ENCODE measurements at places on chromosomes 1 and 21. TPM values are rescaled to one million over a fixed set of nuclear protein-coding genes. Genes with fewer than 3 reads are reported as not detected.

Gene CD1E
- not detected for total RNA-seq

Gene LHX8
- not detected for total RNA-seq

Gene C1QB
- not detected for total RNA-seq

Gene TTC13
- total RNA-seq = 17.0 TPM

Gene CFAP45
- total RNA-seq = 1.6 TPM

GRCh38 chr1:209531006-209531405 lies 52.5 kb upstream of the CAMK1G start:
- DNase-seq = peak; percentile 38

DNA sequence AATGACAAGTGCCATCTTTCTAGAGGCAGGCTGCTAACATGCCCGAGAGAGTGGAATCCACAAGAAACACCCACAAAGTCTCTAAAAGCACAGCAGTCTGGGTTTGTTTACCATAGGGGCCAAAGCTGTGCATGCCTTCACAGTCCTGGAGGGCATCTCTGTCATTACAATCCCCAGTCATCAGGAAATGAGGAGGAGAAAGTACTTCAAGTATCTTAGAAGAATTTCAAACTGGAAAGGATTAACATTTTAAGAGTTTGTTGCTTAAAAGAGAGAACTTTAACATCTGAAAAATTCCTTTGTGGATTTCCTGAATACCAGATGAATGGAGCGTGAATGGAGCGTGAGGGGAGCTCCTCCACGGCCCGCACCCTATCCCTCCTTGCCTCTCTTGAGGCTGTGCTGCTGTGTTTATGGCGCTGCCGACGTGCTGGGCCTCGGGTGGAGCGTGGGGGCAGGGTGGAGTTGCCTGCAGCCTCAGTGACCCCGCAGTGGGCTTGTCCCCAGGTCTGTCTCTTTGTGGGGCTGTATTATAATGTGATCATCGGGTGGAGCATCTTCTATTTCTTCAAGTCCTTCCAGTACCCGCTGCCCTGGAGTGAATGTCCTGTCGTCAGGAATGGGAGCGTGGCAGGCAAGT lies 23.3 kb downstream of the SLC6A17 start:
- DNase-seq = no peak

GRCh38 chr1:46455951-46456350 lies 33.7 kb upstream of the DMBX1 start:
- DNase-seq = no peak

DNA sequence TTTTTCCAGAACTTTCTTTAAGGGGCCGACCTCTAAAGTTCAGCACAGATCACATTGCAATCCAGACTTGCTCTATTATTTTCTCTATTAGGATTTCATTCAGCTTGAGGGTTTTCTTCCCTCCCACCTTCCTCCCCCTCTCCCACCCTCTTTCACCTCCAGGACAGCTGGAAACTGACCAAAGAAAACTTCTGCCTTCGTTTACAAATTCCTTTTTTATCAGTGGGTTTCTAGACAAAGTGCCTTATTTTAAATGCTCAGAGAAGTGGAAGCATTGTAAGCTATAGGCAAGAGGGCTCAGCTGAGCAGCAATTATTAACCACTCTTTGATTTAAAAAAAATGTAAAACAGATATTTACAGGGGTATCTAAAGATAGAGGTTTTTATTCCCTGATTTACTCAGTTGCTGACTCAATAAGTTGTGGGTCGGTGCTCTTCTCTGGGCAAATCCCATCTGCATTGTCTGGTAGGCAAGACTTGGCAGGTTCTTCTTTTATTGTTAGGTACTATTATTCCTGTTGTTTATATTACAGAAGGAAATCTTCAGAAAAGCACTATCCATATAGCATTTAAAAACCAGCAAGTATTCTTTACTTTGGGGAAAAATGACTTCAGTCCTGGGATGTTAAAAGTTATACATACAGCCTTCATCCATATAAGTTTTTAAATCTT lies 277.0 kb upstream of the C1orf105 start:
- no peak for DNase-seq

DNA sequence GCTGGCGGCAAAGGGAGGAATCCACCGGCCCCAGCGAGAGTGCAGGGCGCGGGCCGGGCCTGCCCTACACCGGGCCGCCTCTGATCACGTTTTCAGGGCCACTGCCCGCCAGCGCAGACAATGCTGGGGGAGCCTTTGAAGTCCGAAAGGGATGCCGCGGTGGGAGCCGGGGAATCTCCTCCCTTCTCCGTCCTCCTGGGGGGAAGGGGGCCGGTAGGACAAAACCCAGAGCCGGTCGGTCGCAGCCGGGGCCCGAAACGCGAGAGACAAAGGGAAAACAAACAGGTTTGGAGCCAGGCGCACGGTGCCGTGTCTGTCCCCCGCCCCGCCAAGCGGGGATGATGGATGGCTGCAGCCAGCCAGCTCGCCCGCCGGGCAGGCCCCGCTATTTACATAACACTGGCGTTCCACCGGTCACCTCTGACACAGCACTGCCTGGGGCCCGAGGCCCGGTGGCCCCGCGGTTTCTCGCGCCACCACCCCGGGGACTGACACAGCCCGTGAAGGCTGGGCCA lies 92.0 kb downstream of the CASZ1 start:
- no peak for DNase-seq

DNA sequence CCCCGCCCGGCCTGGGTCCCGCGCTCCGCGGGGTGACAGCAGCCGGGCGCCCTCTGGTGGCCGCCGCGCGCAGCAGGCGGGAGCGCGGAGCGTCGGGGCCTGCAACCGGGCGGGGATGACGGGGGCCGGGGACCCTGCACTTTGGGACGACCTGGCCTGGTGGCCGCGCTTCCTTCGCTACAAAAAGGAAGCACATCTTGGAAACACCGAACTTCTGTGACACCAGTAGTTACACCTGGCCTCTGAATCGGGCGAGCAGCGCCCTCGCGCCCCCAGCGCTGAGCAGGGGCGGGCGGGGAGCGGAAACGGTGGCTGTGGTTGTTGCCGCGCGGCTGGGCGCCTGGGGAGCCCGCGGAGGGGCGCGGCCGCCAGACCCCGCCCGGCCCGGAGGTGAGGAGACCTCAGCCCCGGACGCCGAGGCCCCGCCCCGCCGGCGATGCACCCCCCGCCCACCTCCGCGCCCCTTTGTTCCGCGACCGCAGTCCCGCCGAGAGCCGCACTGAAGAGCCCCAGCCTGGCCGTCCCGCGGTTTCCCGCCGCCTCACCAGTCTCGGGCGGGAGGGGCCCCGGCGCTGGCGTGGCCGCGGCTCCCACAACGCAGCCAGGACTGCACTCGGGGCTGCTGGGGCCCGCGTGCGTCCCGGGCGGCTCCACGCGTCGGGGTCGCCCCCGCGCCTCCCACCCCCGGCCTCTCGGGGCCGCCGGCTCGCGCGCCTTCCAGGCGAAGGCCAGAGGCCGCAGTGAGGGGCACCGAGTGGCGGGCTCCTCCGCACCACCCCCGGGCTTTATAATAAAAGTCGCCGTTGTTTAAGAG lies 59.3 kb downstream of the H3-3A start:
- DNase-seq = peak; percentile 86

- no peak for DNase-seq
Observed at GRCh38 chr1:226937940-226938725, 2.0 kb upstream of the COQ8A start.

DNA sequence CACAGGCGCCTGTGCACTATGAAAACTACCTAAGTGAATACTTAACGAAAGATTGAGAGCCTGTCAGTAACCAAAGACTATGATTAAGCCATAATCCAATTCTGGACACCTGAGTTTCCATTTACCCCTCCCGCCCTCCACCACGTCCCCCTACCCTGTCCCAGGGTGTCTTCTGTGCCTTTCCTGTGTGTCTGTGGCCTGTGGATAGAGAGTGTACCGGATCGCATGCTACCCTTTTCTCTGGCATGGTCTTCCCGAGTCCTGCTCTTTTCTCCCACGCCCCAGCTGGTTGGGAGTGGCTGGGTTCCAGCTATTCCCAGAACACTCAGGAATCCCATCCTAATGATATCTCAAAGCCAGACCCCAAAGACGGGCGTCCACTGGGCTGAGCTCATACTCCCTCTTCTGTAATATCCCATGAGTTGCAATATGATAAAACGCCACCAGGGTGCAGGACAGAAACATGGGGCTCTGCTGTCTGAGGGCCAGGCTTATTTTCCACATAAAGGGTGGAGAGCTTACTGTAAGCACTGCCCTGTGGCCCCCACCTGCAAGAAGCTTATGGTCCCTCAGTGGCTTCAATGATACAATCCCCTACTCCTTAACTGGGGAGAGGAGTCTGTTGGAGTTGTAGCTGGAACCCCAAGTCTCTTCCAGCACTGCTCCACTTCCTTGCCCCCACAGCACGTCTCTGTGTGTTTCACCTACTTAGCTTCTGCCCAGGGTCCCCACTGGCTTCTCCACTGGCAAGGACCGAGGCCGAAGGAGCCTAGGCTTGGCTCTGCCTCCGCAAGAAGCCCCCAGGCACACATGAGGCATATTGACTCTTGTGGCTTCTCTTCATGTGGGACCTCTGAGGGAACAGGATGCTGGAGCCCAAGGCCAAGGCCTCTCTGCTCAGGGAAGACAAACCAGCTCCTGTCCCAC lies 17.6 kb upstream of the ALX3 start:
- DNase-seq = peak; percentile 76

DNA sequence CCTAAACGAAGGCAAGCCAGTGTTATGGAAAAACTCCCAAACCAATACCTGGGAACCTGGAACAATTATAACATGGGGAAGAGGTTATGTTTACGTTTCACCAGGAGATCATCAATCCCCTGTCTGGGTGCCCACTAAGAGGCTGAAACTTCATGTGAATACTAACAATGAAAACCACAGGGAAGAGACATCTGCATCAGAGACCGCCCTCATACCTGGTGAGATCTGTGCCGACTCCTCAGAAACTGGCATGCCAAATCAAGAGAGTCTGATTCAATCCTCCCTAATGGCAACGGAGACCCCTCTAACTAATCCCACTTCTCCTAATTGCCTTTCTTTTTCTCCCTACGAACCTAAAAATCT lies 163.2 kb downstream of the IER5 start:
- DNase-seq = no peak

DNA sequence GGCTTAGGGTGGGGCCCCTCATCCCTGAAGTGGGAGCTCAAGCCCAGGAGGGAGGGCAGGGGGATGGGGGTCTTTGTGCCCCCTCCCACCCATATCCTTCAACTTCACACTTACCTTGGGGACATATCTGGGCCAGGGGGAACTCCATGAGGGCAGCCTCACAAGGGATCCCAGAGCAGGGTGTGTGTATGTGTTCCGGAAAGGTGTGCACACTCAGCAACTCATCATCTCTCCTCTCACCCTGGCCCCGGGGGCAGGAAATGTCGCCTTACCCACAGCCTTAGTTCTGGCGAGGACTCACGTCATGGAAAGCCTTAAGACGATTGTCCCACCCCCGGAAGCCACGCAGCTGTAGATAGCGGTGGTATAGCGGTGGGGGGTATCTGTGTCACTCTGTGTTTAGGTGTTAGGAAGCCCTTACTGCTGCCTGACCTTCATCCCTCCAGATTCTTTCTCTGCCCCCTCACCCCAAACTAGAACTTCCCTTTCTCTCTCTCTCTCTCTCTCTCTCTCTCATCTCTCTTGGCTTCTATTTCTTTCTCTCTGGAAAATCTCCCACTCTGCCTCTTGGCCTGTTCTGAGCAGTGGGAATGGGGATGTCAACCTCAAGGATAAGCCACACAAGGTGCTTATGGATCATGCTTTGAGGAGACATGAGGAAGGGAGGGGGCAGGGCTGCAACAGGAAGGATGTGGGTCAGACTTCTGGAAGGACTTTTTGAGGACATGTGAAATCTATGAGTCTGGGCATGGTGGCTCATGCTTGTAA lies at the start of gene SH2D2A:
SH2D2A (minus strand) TSS at position 288 of the 768 bp plus-strand sequence; CDS start at position 148, 140 bp downstream.
- DNase-seq = peak; percentile 80

DNA sequence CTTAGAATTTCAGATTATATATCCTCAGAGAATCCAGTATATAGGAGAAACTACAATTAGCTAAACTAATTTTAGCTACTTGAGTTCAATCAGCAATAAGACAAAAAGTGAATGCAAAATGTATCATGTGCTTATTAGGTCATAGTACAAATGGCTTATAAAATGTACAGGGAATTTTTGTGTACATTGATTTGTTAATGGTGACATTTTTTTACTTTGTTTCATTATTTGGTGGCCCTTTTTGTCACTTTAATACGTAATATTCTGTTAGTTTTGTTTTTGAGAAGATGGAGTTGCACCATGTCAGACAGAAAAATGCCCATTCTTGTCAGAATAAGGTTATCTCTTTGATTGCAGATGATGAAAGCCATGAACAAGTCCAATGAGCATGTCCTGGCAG lies 33.6 kb downstream of the CC2D1B start:
- DNase-seq = no peak

DNA sequence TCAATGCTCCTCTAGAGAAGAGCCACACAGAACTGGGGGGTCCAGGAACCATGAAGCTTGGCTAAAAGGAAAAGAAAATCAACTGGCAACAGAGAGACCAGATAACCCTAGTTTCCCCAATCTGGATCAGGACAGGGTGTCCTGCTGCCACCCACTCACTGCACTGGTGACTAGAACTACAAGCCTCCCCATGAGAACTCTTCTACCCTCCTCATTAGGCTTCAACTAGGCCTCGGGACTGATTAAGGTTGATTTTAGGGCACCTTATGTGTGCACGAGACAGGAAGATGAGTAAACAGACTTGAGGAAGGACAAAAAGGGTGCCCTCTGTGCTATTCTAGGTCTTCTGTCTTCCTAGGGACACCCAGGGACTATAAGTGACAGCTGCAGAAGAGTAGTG lies 2.3 kb upstream of the SF3B4 start:
- DNase-seq = no peak

- peak; percentile 54 for DNase-seq
Observed at GRCh38 chr1:53139951-53140361, 2.5 kb downstream of the SLC1A7 start.

GRCh38 chr1:68197891-68198290 lies 34.4 kb downstream of the WLS start:
- DNase-seq = peak; percentile 94

DNA sequence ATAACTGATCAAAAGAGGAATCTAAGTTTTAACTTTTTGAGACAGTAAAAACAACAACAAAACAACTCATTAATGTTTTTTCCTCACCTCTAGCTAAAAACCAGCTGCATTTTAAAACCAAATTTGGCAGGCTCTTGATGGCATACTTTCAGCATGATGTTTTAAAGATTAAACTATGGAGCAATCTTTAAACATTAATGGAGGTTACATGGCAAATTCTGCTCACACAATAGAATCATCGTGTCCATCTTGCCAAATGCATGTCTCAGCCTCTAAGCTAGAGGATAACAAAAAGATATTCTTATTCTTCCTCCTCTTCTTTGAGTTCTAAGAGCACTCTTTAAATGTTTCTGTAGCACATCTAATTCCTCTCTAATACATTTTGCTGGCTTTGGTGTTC lies 579.8 kb upstream of the PKN2 start:
- no peak for DNase-seq

DNA sequence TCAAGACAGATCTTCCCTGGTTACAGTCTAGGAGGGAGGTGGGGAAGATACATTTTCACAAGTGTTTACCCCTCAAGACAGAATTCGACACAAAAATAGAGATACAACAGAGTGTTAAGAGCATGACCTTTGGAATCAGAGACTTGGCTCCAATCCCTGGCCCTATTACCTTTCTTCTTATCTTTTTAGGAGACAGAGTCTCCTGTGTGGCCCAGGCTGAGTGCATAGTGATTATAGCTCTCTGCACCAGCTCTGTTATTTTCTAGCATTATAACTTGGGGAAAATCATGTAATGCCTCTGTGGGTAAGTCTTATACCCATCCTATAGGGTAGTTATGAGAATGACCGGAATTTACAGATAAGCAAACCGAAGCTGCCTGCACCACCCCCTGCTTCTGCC lies 9.8 kb downstream of the NIPAL3 start:
- DNase-seq = no peak

GRCh38 chr1:2195785-2196184 lies 1.2 kb upstream of the FAAP20 start:
- no peak for DNase-seq
